ENCODE measurements at places on chromosomes 2 and 18. TPM values are rescaled to one million over a fixed set of nuclear protein-coding genes. Genes with fewer than 3 reads are reported as not detected.

GRCh38 chr2:214138779-214139178 lies 272.1 kb upstream of the VWC2L start:
- DNase-seq = no peak

DSEL gene
- polyA plus RNA-seq = 21.2 TPM

GMCL1 gene
- 14.8 TPM for polyA plus RNA-seq

DNA sequence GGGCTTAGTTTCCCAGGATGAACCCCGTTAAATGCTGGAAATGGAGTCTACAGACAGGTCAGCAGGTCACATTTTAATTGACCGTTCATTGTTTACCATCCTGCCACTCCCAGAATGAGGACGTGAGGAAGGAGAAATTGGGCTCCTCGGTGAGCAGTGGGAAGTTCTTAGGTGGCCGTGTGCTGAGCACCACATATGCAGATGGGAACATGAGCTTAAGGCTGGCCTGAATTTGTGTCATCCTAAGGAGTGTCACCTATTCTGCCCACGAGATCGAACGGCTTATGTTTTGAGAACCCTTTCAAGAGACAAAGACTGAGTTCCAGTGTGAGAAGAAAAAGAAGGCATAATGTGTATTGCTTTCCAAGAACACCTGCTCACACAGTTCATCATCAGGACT lies 234.4 kb upstream of the PXDN start:
- no peak for DNase-seq

DNA sequence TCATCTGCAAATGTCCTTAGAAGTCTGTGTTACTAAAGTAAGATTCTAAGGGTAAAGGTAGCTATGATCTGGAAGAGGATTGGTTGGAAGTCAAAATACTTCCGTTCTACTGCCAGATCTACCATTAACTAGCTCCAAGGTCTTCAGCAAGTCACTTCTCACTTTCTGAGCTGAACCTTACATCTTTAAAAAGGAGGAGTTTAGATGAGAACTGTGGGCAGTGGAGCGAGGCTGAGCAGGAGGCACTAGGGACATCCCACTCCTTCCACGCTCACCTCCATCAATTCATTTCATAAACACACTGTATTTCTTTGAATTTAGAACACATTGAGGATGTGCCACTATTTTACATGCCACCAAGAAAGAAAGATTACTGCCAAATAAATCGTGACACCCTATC lies 143.0 kb downstream of the ABCA12 start:
- no peak for DNase-seq

GRCh38 chr2:1769703-1770422 lies 25.5 kb upstream of the PXDN start:
- no peak for DNase-seq

TBR1 gene
- polyA plus RNA-seq = not detected

CRYGC gene
- 0.44 TPM for polyA plus RNA-seq

GRCh38 chr18:54330768-54331548 lies 26.7 kb downstream of the STARD6 start:
- DNase-seq = no peak

AQP12B gene
- polyA plus RNA-seq = 0.56 TPM

GRCh38 chr2:170206805-170207407 lies 29.0 kb downstream of the MYO3B start:
- no peak for DNase-seq

HAAO gene
- polyA plus RNA-seq = 6.3 TPM

MOCOS gene
- 0.76 TPM for polyA plus RNA-seq

GRCh38 chr2:160928854-160929301 lies 231.3 kb upstream of the TANK start:
- no peak for DNase-seq

GRCh38 chr2:142926445-142926844 lies 49.0 kb downstream of the KYNU start:
- no peak for DNase-seq

EML6 gene
- polyA plus RNA-seq = 17.0 TPM

- DNase-seq = no peak
Observed at GRCh38 chr18:78207942-78208341, 771.7 kb upstream of the SALL3 start.

VAMP8 gene
- 11.5 TPM for polyA plus RNA-seq

DNA sequence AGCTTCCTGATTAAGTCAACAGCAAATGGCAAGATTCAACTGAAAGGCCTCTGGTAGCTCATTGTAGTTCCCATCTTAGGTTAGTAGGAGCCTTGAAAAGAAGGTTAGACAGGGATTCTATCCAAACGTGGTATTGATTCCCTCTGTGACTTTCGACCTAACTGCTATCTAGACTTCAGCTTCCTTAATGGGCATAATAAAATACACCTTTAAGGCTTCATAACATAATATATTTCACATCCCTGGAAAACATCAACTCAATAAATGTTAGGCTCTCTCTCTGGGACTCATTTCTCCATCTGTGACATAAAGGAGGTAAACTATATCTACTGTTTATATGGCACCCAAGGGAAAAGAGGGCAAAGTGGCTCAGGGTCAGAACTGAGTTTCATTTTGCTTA lies 60.9 kb downstream of the STK39 start:
- DNase-seq = no peak

CYBRD1 gene
- 26.6 TPM for polyA plus RNA-seq

CLEC4F gene
- polyA plus RNA-seq = not detected

IL37 gene
- polyA plus RNA-seq = not detected

GRCh38 chr2:15830937-15831549 lies 109.3 kb upstream of the MYCN start:
- DNase-seq = no peak

GRCh38 chr2:237156031-237156856 lies 70.6 kb downstream of the COPS8 start:
- DNase-seq = no peak

GRCh38 chr18:25895518-25895917 lies 194.9 kb downstream of the SS18 start:
- no peak for DNase-seq

- DNase-seq = no peak
Observed at GRCh38 chr2:222805591-222806304, 55.1 kb upstream of the ACSL3 start.

- DNase-seq = peak; percentile 88
Observed at GRCh38 chr2:61176755-61177726, 15.1 kb downstream of the C2orf74 start.

- DNase-seq = no peak
Observed at GRCh38 chr2:142876423-142876822, 1.0 kb upstream of the KYNU start.

HMSD gene
- 4.6 TPM for polyA plus RNA-seq

CCDC121 gene
- polyA plus RNA-seq = 6.5 TPM

DNA sequence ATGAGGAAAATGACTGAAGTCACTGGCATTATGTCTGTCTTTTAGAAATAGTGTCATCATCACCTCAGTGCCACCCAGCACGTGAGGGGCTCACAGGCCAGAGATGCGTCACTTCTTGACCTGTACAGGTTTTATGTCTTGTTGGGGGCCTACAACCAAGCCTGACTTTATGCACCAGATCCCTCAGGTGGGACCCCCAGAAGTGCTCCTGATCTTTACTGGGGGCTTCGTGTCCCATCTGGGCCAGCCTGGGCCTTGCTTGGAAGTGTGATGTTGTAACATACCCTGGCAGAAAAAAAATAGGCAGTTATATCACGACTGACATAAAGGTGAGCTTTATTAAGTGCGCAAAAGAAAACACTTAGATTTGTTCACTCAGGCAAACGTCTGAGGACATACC lies 21.5 kb upstream of the GNAL start:
- DNase-seq = no peak

CHRNG gene
- 0.35 TPM for polyA plus RNA-seq

DNA sequence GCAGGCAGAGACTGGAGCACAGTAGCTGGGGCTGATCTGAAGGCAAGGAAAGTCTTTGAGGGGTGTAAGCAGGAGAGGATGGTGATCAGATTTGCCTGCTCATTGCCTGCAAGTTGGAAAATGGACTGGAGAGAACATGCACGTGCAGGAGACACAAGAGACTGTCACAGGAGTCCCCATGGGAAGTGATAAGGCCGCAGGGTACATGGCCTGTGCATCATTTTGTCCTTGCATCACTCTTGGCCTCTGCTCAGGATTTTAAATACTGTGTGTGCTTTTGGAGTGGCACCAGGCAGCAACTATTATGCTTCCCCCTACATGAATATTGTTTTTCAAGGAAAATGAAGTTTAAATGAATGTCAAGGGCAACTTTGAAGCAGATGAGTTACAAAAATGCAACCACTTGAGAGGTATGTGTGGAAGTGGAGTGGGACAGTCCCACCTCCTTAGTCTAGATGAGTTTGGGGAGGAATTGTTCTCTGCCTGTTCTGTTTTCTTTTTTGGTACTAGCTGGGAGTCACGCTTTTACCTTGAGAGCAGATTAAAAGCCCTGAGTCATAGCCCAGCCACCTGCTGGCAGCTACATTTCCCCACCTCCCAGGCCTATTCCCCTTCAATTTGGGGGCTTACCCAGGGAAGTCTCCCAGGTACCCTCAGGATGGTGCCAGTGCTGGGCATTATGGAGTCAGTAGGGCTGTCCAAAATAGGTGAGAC lies 19.3 kb downstream of the MAPK4 start:
- DNase-seq = no peak

FRZB gene
- polyA plus RNA-seq = 32.0 TPM

DNA sequence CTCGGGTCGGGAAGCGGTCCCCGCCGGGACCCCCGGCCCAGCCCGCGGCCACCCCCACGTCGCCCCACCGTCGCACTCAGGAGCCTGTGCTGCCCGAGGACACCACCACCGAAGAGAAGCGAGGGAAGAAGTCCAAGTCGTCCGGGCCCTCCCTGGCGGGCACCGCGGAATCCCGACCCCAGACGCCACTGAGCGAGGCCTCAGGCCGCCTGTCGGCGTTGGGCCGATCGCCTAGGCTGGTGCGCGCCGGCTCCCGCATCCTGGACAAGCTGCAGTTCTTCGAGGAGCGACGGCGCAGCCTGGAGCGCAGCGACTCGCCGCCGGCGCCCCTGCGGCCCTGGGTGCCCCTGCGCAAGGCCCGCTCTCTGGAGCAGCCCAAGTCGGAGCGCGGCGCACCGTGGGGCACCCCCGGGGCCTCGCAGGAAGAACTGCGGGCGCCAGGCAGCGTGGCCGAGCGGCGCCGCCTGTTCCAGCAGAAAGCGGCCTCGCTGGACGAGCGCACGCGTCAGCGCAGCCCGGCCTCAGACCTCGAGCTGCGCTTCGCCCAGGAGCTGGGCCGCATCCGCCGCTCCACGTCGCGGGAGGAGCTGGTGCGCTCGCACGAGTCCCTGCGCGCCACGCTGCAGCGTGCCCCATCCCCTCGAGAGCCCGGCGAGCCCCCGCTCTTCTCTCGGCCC lies 13.6 kb downstream of the SPEG start:
- peak; percentile 31 for DNase-seq

DNA sequence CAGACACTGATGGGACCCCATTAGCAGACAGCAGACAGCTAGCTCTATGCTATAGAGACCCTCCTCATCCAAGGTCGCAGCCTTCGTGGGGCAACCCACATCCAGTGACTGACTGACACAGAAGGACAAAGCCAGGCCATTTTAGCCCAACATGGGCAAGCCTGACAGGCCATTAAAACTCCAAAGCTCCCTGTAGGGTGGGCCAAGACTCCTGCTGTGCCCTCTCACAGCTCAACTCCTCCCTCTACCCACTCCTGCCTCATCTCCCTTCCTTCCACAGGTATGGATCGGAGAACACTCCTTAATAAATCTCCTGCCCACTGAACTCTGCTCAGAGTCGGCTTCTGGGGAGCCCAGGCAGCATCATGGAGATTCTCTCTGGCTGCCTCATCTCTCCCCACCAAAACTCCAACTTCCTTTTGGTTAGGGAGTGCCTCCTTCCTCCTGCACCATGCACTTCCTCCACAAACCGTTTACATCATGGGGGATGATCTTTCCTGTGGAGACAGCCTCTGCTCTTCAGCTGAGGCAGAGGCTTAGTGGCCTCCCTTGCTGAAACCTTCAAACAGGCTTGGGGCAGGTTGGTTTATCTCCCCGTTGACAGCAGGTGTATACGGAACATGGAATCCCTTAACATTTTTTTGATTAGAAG lies 86.5 kb downstream of the ACTR3 start:
- DNase-seq = no peak

GRCh38 chr2:18910843-18911242 lies 321.5 kb upstream of the NT5C1B start:
- DNase-seq = no peak

DNA sequence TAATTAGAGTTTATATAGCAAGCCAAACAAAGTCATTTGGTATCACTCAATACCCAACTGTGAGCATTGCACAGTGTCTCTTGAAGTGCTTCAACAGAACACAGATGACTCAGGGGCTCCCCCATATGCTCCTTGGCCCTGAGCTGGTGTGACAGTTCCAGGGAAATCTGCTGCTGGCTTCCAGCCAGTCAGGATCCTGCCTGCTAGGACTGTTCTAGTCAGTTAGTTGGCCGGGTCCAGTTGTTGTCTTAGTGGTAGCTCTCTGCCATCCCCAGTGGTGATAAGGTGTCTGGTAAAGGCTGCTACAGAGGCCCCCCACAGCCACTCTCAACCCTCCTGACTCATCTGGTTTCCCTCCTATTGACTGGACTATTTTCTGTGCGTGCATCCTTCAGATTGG lies 100.3 kb downstream of the IRS1 start:
- DNase-seq = no peak

All from spinal cord (tissue), 10 donors.